ENCODE measurements at places on chromosomes 5 and 9.

DNA sequence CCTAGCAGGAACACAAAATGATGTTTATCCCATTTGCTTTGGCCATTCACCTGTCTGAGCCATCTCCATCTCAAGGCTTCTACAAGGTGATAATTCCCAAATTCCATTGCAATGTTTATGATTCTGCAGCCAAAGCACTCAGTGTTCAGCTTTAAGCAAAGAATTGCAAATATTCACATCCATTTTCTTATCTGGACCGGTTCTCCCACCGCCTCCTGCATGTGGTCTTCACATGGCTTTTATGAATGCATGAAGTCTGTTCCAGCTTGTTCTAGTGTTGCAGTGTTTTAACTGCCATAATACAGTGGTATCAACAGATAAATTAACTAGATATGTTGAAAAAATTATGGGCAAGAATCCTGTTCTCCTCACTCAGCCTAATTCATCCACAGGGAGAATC is 443.0 kb upstream of the KLF4 start:
- DNase-seq: no peak

DNA sequence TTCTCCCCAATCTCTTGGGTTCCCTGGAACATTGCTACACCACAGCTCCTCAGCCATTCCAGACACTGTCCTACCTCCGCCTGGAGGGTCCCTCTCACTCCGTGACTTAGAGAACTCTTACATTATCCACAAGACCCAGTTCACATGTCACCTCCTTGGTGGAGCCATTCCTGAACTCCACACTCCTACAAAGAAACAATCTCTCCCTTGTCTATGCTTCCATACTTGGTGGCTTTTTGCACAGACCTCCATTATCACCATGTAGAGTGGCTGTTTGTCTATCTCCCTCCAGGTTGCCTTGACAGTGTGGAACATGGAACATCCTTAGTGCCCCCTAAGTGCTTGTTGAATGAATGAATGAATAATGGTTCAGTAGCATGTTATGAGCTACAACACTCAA is 105.9 kb downstream of the PAX5 start:
- no peak for DNase-seq

DNA sequence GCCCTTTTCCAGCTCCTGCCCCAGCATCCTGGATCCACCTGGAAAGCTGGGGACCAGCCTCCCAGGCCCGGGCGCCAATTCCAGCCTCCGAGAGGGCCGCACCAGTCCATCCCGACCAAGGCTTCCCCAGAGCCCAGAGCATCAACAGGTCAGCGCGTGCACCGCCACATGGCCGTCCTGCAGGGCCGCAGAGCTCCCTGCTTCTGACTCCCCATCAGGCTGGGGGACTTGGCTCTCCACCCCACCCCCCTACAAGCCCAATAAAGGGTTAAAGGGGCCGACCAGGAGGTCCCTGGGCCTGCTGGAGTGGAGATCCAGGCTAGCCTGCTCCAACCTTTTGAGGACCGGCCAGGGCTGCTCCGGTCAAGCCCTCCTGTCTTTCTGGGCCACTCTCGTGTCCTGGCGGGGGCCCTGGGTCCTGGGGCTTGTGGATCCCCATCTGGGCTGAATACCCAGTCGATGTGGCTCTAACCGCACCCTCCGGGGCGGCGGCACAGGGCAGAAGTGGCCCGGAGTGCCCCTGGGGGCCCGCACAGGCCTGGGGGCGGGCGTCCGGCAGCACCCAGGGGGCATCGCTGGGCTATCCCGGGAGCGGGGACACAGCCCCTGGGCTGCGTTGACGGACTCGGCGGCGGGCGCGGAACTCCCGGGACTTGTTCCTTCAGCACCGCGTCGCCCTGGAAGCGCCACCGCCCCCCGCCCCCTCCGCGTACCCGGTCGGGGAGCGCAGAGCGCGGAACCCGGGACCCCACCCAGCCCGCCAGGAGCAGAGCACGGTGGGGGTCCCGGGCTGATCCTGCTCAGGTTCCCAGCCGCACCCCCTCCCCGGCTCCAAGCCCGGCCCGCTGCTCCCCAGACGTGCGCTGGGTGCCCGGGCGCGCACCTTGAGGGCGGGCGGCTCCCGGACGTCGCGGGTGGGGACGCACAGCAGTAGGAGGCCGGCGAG is 590 bp downstream of the ENTPD2 start:
- no peak for DNase-seq

DNA sequence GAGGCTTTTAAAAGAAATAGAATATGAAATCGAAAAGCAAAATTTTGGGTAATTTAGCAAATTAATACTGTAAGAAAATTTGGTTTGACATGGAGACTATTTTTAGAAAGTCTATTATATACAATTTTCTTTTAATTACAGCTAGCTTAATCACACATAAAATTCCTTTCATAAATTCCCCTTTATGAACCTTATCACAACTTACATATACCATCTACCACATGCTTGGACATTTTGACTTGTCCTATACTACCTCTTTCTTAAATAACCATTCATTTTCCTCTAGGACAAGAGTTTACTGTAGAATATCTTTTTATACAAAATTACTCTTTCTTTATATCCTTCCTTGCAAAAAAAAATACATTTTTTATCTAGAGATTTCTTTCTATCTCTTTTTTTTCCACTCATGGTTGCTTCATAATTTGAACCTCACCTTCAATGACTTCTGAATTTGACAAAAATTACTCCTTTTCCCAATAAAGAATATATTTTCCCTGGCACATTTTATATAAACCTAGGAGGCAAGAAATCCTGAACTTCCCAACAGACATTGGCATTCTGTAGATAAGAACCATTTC is 34.0 kb upstream of the SYK start:
- no peak for DNase-seq

GRCh38 chr5:79295029-79295428 is 59.1 kb downstream of the JMY start:
- DNase-seq: no peak
